Activated naive CD8-positive, alpha-beta T cell treated with anti-CD3 and anti-CD28 coated beads, Interleukin-2, amount 10 ng/mL, durations not matched to agents 7 days and 5 days (primary cell): ENCODE measurements at places on chromosomes 12 and 14. TPM values are rescaled to one million over a fixed set of nuclear protein-coding genes. Genes with fewer than 3 reads are reported as not detected.

The NEDD1 gene
- 42.0 TPM for total RNA-seq

The PRDM4 gene
- 28.3 TPM for total RNA-seq

- no peak overlapping the region for H3K27ac ChIP-seq
- H3K4me1 ChIP-seq = no peaks in the 10 kb centered on the region
- H3K27me3 ChIP-seq = peaks cover 9% of the 10 kb centered on the region
- no peaks in the 10 kb centered on the region for H3K36me3 ChIP-seq
Observed at GRCh38 chr14:51516706-51517395, 134.9 kb upstream of the FRMD6 start.

GRCh38 chr14:77556946-77557345, 58.3 kb upstream of the ISM2 start:
- no peaks in the 10 kb centered on the region for H3K27me3 ChIP-seq
- H3K4me1 ChIP-seq = peaks cover 29% of the 10 kb centered on the region
- H3K36me3 ChIP-seq = peaks cover 52% of the 10 kb centered on the region
- no peak overlapping the region for H3K4me3 ChIP-seq
- peak overlapping the region; percentile 7 for H3K27ac ChIP-seq
- no peak for DNase-seq

DNA sequence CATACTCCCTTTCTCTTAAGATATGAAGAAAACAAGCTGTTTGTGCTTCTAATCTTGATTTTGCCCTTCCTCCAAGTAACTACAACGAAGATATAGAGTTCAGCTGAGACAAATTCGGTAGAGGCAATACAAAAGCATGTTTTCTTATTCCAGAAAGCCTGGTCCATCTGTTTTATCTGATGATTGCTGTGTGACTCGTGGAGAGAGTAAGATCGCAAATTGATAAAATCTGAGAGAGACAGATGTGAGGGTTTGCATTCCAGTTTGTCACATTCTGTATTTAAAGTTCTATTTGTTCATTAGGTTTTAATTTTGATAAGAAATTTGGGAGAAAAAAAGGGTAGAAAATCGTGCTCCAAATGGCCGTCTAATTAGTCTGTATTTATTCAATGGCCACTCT, 192.1 kb downstream of the CPNE8 start:
- no peaks in the 10 kb centered on the region for H3K4me1 ChIP-seq
- H3K36me3 ChIP-seq = no peaks in the 10 kb centered on the region
- no peak for DNase-seq
- H3K4me3 ChIP-seq = no peak overlapping the region

GRCh38 chr12:88238406-88238805, 96.3 kb downstream of the TMTC3 start:
- no peak overlapping the region for H3K4me3 ChIP-seq
- H3K4me1 ChIP-seq = peaks cover 2% of the 10 kb centered on the region
- H3K27me3 ChIP-seq = no peaks in the 10 kb centered on the region

The GPR162 gene
- 0.51 TPM for total RNA-seq

DNA sequence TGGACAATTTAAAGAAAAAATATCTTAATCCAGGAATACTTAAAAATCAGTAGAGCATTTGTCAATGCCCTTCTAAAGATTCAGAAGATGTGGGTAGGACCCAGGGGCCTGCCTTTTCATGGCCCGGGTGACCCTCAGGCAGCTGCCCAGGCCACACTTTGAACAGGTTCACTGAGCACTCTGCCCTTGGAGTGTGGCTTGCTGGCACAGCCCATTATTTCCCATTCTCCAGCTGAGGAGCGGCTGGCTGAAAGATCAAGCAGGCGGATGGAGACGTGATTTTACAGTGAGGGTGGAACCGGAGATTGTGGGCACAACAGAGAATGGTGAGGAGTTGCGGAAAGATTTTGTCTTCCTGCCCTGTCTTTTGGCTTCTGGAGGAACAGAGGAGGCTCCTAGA, 7.1 kb upstream of the PRPH start:
- peaks cover 35% of the 10 kb centered on the region for H3K27me3 ChIP-seq
- peaks cover 1% of the 10 kb centered on the region for H3K4me1 ChIP-seq
- DNase-seq = peak; percentile 6
- H3K36me3 ChIP-seq = no peaks in the 10 kb centered on the region
- no peak overlapping the region for H3K27ac ChIP-seq

DNA sequence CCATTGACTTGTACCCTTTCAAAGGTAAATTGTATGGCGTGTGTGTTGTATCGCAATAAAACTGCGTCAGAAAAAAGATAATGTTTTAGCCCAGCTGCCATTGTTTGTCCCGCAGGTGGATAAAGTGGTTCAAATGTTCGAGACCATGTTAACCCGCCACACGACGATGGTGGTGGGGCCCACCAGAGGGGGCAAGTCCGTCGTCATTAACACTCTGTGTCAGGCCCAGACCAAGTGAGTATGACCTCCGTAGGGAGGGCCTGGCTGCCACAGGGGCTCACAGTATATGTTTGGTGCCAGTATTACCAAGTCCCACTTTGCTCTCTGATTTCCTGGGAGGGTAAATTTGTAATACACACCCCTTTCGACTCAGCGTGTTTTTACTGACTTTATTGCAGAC, 96.9 kb downstream of the DNAH10 start:
- H3K27ac ChIP-seq = no peak overlapping the region
- H3K4me1 ChIP-seq = no peaks in the 10 kb centered on the region
- H3K4me3 ChIP-seq = no peak overlapping the region
- peaks cover 3% of the 10 kb centered on the region for H3K27me3 ChIP-seq
- H3K36me3 ChIP-seq = no peaks in the 10 kb centered on the region
- no peak for DNase-seq

GRCh38 chr14:26522967-26523366, 74.9 kb downstream of the NOVA1 start:
- no peaks in the 10 kb centered on the region for H3K27me3 ChIP-seq
- DNase-seq = no peak
- H3K4me3 ChIP-seq = no peak overlapping the region
- H3K36me3 ChIP-seq = no peaks in the 10 kb centered on the region
- H3K27ac ChIP-seq = no peak overlapping the region
- H3K4me1 ChIP-seq = no peaks in the 10 kb centered on the region

DNA sequence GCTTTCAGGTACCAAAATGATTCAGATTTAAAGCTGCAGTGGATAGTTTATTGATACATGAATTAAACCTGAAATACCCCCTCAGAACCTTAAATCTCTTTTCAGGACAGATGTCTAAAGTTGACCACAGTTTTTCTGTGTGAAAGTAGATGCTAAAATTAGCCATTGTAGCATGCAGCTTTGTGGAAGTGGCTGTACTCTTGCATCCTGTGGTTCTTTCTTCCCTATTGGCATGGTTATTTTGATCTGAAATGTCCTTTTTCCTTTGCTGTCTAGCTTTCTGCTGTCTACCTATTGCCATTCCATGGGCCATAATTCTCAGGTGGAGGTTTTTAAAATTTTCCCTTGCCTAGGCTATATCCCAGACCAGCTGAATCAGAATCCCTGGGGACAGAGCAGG, 455.6 kb downstream of the ZFP36L1 start:
- H3K27me3 ChIP-seq = no peaks in the 10 kb centered on the region
- no peak overlapping the region for H3K4me3 ChIP-seq
- peaks cover 17% of the 10 kb centered on the region for H3K4me1 ChIP-seq
- DNase-seq = no peak

The IKZF4 gene
- total RNA-seq = 18.2 TPM

The HCAR1 gene
- total RNA-seq = 0.08 TPM

DNA sequence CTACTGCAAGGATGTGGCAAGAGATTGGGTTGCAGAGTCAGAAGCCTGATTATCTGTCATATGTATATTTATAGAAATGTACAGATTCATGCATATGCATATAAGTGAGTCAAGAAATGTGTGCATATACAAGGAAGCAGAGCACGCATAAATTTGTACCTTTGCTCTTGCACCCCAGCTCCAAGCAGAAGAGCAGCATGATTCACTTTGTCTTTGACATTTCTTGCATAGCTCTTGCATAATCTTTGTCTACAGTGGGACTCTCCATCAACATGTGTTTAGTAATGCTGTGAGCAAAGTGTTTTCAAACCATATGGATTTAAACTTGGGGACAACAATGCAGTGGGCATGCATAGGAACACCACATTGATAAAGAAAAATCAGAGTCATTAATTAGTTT, 330.7 kb upstream of the DCN start:
- DNase-seq = no peak
- H3K36me3 ChIP-seq = no peaks in the 10 kb centered on the region
- H3K4me1 ChIP-seq = peaks cover 3% of the 10 kb centered on the region
- no peak overlapping the region for H3K27ac ChIP-seq
- H3K27me3 ChIP-seq = no peaks in the 10 kb centered on the region

- DNase-seq = no peak
- H3K4me3 ChIP-seq = no peak overlapping the region
- H3K27ac ChIP-seq = no peak overlapping the region
Observed at GRCh38 chr12:46506961-46507360, 134.4 kb upstream of the SLC38A2 start.

DNA sequence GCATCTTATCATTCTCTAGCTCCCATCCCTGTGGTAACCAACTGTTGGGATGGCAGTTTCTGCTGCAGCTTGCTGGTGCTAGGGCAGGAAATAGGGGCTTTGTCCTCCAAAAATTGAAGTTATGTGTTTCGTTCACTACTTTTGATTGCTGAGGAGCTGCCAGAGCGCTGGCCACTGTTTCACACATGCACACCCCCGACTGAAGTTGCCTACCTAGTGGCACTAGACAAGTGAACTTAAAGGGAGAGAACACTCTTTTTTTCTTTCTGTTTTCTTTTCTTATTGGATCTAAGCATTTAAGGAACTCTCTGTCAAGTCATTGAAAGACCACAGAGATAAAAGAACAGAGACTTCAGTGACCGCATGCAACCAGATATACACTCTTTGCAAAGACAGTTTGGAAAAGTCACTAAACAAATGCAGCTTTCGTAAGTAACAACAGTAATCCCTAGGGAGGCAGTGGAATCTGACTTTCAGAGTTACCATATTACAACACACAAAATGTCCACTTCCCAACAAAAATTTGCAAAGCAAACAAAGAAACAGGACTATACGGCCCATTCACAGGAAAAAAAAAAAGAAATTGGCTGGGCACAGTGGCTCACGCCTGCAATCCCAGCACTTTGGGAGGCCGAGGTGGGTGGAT, 12.0 kb downstream of the TFCP2 start:
- peaks cover 38% of the 10 kb centered on the region for H3K36me3 ChIP-seq
- no peak overlapping the region for H3K4me3 ChIP-seq
- H3K27me3 ChIP-seq = no peaks in the 10 kb centered on the region
- peaks cover 22% of the 10 kb centered on the region for H3K4me1 ChIP-seq

The C3AR1 gene
- total RNA-seq = 8.2 TPM

DNA sequence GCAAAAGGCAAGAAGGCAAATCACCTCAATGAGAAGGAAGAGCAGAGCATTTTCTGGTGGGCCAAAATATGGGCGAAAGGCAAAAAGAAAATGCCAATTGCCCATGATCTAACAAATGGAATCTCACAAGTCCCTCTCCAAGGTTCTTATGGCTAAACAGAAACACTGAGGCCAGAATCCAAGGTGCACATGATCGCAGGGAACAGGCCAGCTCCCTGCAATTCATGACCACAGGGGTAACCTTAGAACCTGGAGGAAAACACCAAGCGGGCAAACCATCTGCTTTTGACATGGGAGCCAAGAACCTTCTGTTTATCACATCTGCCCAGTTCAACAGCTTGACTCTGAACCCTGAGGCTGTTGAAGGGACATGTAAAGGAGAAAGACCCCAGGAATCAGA, 60.0 kb downstream of the NT5DC3 start:
- no peak overlapping the region for H3K27ac ChIP-seq
- no peaks in the 10 kb centered on the region for H3K4me1 ChIP-seq
- no peak for DNase-seq
- H3K36me3 ChIP-seq = peaks cover 6% of the 10 kb centered on the region
- H3K4me3 ChIP-seq = no peak overlapping the region

The GZMH gene
- 5.7 TPM for total RNA-seq

DNA sequence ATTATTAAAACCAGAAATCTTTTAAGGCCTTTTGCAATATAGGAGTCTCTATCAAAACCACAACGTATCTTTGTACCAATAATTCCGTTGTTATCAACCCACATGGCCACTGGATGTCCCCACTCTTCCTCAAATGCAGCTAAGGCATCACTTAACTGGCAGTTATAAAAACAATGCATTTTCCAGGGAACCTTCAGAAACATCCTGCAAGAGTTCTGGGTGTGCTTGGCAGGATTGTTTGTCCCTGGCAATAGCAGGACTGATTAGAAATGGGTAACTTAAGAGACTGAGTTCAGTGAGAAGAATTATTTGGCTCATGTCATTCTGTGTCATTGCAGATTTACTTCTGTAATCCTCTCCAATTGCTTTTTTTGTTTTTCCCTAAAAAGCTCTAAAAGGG, 112.0 kb downstream of the SLC15A5 start:
- H3K4me1 ChIP-seq = no peaks in the 10 kb centered on the region
- no peak overlapping the region for H3K4me3 ChIP-seq

- H3K27ac ChIP-seq = no peak overlapping the region
- H3K4me1 ChIP-seq = no peaks in the 10 kb centered on the region
Observed at GRCh38 chr14:87468531-87468930, 524.5 kb downstream of the GALC start.

DNA sequence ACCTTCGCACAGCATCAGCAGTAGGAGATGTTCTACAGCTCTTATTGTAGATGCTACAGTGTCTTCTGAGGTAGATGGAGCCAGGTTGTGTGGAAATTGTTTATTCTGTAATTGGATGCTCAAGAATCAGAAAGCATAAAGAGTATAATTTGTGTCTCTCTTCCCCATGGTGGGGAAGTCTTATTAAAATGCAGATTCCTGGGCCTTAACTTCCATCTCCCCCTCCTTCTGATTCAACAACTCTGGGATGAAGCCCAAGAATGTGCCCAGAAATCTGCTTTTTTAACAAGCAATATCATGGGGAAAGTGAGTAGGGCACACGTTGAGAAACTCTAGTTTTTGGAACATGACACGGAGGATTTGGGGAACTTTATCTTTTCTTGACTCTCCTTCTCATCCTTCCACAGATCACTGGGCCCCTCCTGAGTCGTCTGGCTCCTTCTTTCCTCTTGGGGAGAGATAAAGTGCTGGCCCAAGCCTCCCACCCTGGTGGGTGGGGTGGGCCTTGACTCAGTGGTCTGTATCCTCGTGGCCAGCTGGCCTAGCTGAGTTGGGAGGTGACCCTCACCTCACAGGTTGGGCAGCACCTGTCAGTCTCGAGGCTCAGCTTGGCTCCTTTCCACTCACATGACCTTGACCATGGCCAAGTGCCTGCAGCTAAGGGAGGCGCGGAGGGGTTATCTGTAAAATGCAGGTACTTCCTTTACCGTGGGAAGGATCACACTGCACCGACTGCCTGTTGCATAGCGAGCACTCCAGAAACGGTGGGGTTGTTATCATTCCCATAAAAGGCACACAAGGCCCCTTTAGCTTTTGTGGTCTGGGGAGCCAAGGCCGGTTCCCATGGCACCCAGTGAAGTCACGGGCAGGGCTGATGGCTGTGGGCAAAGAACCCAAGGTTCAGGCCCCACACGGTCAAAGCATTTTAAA, 141.9 kb downstream of the CHST11 start:
- H3K4me1 ChIP-seq = peaks cover 15% of the 10 kb centered on the region
- DNase-seq = no peak
- no peaks in the 10 kb centered on the region for H3K27me3 ChIP-seq
- H3K36me3 ChIP-seq = peaks cover 19% of the 10 kb centered on the region
- peak overlapping the region; percentile 21 for H3K27ac ChIP-seq

- DNase-seq = no peak
- H3K36me3 ChIP-seq = peaks cover 10% of the 10 kb centered on the region
- no peak overlapping the region for H3K4me3 ChIP-seq
- no peaks in the 10 kb centered on the region for H3K4me1 ChIP-seq
- no peak overlapping the region for H3K27ac ChIP-seq
Observed at GRCh38 chr12:28517101-28517500, 326.8 kb downstream of the CCDC91 start.

The PLBD1 gene
- not detected for total RNA-seq
